Activated CD8-positive, alpha-beta memory T cell treated with anti-CD3 and anti-CD28 coated beads for 4 hours (primary cell): ENCODE measurements at places on chromosomes 2 and 18.

- DNase-seq, result no peak
These were observed 4.5 kb upstream of the PUM2 start for GRCh38 chr2:20355131-20355530.

- DNase-seq, result no peak
These were observed 19.5 kb downstream of the LIPG start for GRCh38 chr18:49581371-49581770.

GRCh38 chr2:6493669-6494068, 372.0 kb downstream of the CMPK2 start:
- DNase-seq, result no peak

DNA sequence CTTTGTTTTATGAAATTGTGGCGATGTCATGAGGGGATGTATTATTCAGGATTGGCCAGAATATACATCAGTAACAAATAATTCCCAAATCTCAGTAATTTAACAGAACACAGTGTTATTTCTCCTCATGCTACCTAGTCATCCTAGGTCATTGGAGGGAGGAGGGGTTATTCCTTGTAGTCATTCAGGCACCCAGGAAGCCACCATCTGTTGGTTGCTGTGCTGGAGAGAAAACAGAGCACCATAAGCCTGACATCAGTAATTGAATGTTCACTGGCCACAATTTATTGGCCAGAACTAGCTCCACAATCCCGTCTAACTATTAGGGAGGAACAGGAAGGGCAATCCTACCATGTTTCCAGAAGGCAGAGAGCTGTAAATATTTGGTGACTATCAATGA, 303.5 kb upstream of the CELF4 start:
- no peak for DNase-seq

DNA sequence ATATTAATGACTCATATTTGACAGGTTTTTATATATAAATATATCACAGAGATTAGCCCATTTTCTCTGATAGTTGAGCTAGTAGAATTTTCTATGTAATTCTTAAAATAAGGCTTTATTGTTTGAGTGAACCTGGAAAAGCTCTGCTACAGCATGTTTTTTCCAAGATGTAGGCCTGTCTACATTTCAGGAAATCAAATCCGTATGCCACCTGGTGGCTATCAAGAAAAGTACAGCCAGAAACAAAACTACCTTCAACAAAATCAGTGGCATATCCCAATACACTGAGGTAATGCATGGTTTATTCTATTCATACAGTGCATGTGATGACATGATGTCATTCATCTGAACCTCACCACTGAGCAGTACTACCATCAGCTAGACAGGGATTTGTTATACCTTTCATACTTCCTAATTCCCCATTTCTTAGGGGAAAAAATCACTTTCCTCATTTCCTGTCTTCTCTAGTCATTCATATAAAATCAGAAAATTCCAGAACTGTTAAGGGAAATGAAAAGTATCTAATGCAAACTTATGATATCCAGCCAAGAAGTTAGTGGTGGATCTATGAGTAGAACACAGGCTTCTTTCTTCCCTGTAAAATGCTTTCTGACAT, 310.4 kb upstream of the SYT4 start:
- no peak for DNase-seq

DNA sequence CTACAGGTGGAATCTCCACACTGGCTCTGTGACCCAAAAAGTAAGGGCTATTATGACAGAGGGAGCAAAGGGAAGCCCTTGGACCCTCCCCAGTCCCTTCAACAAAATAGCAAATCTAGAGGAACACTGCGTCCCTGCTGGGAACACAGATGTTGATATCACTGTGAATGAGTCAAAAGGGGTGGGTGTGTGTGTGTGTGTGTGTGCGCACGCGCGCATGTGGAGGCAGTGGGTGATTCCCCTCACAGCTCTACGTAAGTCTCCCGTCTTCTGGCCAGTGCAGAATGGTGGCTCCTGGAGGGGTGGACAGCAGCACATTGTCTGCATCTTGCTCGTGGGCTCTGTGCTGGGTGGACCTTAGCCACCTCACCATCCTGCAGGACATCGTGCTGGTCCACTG, 7.8 kb upstream of the C2orf72 start:
- DNase-seq, result no peak

GRCh38 chr18:36675542-36675941, 153.3 kb downstream of the TPGS2 start:
- no peak for DNase-seq

- peak; percentile 11 for DNase-seq
These were observed 694 bp downstream of the CFAP36 start for GRCh38 chr2:55519938-55520885.

- DNase-seq, result no peak
These were observed 285.1 kb downstream of the TMX3 start for GRCh38 chr18:68429841-68430240.

DNA sequence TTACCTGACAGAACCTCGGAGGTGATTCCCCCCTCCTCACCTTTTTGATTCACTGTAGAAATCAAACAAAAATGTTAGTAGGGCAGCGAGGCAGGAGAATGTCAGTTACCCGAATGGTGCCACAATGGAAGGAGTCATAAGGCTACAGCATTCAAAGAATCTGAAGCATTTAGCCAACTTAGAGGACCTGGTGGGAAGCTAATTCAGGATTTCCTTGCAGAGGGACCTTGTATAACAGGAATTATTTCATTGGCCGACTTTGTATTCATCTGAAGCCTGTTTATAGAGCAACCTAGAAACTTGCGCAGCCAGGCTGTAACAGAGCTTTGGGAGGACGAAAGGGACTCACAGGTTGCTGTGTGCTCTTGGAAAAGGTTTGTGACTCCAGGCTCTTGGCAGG, 129.1 kb upstream of the MMADHC start:
- no peak for DNase-seq

DNA sequence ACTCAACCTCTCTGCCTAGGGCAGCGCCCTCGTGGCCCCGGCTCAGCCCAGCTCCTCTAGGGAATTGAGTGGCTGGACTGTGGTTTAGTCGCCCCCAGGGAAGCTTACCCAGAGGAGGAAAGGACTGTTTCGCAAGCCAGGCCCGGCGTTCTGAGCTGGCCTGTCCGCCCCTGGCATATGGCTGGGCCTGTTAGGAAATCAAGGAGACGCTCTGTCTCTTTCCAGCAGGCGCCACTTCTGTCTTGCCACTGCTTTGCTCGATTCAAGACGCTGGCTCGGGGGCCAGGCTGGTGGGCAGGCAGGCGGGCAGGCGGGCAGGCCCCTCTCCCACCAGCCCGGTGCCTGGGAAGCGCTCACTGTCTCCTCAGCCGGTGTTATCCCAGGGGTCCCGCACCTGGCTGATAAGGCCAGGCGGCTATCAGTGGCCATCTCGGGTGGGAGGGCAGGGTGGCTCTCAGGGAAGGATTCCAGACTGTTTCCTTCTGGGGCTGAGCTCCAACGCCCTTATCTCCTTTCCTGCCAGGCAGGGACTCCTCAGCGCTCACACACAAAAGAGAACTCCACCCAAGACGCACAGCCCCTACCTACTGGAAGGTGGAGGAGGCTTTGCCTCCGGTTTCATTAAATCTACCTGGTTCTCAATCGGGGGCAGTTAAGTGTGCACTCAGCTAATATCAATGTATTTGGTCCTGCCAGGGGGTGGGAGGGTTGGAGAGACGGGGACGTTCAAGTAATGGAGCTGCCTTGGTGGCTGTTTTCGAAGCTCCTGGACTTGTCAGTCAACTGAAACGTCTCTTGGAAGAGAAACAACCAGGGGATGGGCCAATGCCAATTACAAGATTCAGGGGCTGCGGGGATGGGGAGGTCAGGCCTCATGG, 109.1 kb downstream of the SMAD7 start:
- DNase-seq, result no peak

- DNase-seq, result no peak
These were observed 278.0 kb downstream of the EPHA4 start for GRCh38 chr2:221293949-221294742.

- DNase-seq, result no peak
These were observed 242.7 kb upstream of the ZSWIM2 start for GRCh38 chr2:187091664-187092063.

GRCh38 chr18:52937840-52938239, 597.8 kb downstream of the DCC start:
- DNase-seq, result no peak

DNA sequence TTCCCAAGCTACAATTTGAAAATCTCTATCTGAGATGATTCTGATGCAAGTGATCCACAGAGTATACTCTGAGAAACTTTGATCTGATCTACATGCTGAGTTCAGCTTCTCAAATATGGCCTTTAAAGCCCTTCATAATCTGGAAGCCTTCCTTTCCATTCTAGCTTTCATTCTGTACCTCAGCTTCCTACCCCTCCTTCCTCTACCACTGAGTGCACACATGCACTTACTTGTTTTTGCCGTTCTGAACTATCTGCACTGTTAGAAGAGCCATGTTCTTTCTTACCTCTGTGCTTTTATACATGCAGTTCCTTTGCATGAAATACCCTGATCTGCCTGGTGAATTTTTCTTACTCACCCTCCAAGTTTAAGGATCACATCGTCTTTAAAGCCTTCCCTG, 25.0 kb downstream of the REL start:
- DNase-seq, result no peak

GRCh38 chr2:235523486-235524150, 29.8 kb downstream of the AGAP1 start:
- no peak for DNase-seq

- no peak for DNase-seq
These were observed 172.3 kb downstream of the ICOS start for GRCh38 chr2:204108781-204109295.

DNA sequence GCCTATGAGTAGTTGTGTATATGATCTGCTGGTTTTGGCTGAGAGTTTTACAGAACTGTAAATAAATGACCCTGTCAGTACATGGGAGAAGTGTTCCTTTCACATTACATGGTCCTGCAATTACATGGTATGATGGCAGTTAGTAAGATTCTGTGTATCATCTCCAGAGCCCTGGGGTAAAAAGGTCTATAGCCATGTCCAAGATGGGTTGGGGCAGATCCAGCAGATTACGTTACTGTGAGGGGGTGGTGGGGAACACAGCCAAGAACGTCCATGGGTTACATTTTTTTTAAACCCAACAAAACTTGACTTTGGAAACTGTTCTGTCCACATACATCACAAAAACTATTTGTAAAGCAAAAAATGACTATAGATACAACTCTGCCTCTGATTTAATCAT, 64.2 kb upstream of the LMAN1 start:
- DNase-seq, result no peak
